Naive thymus-derived CD4-positive, alpha-beta T cell (primary cell): ENCODE measurements at places on chromosomes 7 and 10. TPM values are rescaled to one million over a fixed set of nuclear protein-coding genes. Genes with fewer than 3 reads are reported as not detected.

Gene CYP3A4
- not detected in 2 replicates for total RNA-seq

Gene NOS3
- total RNA-seq: 2.8 TPM

Gene CXCL12
- not detected for total RNA-seq

Gene NYAP1
- 0.44 TPM for total RNA-seq

DNA sequence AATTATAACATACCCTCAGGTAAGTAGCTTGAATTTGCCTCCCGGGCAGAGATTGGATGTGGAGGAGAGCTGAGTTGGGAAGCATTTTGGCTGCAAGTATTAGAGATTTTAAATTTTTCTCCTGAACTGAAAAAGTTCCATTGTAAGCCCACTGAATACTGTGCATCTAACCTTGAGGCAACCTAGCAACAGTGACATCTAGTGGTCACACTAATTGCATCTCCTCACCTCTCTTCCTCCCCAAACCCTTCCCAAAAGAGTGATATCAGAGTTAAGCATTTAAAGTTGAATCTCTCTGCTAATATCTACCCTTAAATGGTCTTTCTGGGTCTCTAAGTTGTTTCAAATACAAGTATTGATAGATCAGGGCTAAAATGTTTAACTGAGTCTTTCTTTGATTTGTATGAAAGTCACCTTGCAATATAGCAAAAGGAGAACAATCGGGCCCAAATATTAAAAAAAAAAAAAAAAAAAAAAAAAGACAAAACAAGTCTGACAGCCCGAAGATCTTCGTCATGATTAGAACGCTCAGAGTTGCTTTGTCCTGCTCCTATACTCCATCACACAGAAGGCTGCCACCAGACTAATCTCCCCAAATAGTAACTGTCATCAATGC, 40.4 kb upstream of the DLX5 start:
- peak; percentile 44 for DNase-seq

DNA sequence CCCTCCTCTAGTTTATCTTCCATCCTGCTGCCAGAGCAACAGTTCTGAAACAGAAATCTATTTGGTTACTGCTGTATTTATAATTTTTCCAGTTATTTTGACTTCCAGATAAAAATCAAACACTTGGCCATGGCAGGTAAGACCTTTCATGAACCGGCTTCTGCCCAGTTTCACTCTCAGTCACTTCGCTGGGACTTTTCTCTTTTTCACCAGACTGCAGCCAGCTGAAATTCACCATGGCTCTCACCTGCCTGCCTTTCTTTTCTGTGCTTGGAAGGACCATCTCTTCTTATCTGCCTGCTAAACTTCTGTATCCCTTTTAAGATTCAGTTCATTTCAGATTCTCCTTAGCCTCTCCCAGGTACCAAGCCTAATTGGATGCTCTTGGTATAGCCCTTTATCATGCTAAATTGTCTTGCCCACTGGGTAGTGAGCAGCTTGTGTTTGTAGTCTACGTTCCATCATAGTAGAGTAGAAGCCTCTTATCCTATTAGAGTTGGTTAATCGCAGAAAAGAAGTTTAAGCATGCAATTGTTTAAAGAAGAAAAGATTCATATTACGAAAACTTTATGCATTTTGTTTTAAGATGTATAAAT, 71.7 kb downstream of the TAF3 start:
- no peak for DNase-seq

DNA sequence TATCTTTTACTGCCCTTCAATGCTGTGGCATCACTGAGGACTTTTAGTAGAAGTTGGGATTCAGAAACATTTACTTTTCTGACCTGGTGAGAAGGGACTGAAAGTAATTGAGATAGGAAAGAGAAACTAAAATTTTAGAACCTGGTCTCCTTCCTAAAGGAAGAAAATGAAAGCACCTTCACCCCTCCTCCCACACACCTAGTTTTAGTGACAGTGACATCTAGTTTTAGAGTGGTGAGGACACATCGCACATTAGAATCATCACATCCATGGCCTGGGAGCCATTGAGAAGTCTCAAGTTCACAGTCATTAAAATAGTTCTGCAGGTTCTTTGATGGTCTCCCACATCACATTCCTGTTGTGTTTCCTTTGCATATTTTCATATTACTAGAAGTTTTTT, 16.1 kb downstream of the TAS2R41 start:
- no peak for DNase-seq

- no peak for DNase-seq
Measured at GRCh38 chr10:31479752-31480151, 160.7 kb downstream of the ZEB1 start.

DNA sequence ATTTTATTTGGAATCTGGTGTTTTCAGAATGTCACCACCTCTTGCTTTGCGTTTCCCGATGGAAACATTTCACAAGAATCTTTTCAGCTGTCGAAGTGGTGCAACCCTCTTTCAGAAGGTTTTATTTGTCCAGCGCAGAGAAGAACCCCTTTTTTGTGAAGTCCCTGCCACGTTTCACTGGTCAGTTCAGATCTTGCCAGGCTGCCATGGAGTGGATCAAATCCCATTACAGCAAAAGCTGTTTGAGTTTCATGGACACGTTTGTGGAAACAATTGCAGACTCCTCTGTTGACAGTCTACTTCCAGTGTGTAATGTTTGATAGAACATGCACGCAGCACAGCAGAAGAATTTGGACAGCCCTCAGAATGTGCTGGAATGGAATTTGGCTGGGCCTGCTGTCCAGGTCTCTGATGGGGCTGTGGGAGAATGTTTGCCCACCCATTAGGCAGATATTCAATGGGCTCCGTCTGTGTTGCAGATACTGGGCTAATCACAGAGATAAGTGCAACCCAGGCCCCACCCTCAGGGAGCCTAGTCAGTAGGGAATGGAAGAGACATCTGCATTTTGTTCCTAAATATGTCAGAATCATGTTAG, 143.2 kb downstream of the GRK5 start:
- DNase-seq: no peak

- DNase-seq: no peak
Measured at GRCh38 chr7:111887734-111888133, 318.5 kb downstream of the DOCK4 start.

DNA sequence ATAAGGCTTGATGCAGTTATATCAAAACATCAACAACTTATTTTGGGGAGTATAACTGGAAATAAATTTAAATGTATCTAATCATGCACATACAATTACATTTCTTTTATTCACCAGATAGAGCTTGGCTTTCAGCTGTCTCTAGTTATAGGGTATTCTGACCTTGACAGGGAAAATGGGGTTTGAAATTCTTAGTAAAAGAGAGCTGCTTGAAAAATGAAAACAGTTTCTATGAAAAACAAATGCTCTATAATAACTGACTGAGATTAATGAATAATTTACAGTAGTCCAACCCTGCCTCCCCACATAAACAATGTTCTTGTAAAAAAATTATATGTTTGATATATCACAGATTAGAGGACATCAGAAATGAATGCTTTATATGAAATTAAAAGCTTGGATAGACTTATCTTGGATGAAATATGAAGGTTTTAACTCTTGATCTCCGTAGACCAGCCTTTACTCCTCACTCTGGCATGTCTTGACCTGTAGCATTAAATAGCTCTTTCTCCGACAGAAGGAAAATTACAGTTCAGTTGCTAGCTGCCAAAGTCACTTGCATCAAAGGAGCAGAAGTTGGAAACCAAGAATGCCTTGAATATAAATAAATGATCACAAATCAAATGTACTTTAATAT, 32.1 kb downstream of the VWC2 start:
- DNase-seq: no peak

GRCh38 chr10:22341190-22341925, 3.9 kb upstream of the SPAG6 start:
- no peak for DNase-seq

GRCh38 chr7:17422966-17423365, 124.5 kb downstream of the AHR start:
- no peak for DNase-seq

DNA sequence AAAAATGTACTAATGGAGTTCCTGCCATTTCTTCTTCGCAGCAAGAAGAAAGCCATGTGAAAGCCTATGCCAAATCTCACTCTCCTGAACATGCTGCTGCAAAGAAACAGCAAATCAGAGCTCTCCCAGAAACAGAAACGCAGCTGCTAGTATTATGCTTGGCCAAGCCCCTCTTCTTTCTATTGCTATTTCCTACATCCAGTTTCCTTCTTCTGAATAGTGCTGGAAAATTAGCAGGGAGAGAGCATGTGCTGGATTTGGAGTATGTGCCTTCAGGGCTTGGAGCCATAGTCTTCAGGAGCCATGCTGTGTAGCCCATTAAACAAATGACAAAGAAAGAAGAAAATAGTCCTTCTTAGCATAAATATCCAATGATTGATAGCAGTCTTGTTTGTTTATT, 852.0 kb upstream of the PHF14 start:
- DNase-seq: no peak
